ENCODE measurements at places on chromosomes 6 and 20.

DNA sequence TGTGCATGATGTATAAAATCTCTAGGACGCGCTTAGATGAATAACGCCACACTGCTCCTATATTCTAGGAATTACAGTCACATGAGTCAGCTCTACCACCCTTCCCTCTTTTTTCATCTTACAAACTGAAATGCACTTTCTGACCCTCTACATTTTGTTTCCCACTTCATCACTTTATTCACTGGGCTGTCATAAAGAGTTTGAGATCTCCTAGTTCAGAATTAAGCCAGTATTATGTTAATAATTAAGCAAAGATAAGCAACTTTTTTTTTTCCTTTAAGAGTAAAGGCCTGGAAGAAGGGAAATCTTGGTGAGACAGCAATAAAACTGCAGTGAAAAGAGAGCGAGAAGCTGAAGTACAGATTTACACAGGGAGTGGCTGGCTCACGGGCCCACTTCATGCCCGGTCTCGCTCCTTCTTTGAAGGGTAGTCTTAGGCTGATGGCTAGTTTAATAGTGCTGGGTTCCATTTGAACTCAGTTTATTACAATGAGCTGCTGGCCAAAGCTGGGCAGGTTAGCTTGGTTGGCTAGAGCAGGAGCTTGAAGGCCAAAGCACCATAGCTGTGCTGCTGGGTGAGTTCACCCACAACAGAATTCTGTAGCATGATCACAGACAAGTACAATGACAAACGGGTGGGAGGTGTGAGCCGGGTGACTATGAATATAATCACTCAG lies 110.6 kb downstream of the MAP7 start:
- DNase-seq = peak; percentile 53

- peak; percentile 52 for DNase-seq
These were observed 719 bp upstream of the EDN1 start for GRCh38 chr6:12289365-12289919.

- DNase-seq = no peak
These were observed 42.4 kb downstream of the ARHGAP18 start for GRCh38 chr6:129667621-129668020.

DNA sequence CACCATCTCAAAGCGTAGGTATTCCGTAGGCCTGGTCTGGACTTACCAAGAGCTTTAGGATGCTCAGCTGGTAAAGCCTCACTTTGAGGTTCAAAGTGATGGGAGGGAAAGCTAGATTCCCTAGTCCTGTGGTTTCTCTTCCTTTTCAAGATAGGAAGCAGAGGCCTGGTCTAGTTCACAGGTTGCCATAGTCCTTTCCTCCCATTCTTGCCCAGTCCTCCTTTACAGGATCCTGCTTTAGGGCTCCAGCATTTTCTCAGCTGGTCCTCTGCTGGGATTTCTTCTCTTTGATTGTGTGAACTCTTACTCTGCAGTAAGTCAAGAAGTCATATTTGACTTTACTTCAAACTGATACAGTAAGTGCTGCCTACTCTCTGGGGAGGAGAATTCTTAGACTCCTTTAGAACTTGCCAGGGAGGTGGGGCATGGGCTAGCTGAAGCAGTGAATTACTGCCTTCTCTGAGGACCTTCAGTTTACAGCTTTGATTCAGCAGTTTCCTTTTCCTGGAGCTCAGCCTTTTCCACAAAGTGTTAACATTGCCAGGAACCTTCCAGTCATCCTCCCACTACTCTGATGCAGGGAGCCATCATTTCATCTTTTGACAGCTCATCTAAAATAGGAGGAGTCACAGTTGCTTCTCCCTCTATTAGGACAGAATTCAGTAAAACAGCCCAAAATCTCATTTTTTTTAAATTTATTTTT lies 42.8 kb upstream of the PLCG1 start:
- no peak for DNase-seq

DNA sequence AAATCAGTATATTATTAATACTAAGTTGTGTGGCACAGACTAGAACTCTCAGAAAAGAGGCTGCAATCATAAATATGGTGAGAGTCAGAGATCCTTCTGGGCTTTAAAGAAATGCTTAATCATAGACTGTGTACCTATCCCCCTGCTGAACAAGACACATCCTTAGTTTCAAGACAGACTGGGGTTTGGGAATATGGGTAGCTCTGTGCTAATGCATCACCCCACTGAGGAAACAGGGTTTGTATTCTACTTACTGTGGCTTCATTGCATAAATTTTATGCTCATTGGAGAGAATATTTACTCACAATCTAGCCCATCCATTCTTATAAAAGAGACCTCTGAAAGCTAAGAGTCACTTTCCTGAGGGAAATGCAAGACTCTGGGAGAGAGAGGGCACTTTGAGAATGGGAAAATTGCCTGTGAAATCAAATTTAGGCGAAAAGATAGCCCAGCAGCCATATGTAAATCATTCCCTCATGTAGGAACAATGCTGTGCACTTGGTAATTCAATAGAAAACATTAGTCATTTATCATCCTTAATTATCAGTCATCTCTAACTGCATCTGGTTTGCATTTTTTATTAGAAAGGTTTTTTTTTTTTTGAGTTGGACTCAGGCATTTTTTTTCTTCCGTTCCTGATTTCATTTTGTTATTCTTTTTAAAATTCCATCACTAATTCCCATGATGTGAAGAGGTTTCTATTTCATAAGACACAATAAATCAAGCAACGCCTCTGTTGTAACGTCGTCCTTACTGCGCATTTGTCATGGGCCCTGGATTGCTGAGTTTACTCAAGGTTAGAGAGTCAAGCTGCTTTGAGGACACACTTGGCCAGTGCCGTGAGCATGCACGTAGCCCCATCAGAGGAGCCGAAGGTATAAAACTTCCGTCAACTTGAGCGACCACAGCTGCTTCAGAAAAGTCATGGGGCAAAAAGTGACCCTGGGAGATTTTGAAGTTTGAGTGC lies 91.8 kb downstream of the TRMT11 start:
- no peak for DNase-seq

DNA sequence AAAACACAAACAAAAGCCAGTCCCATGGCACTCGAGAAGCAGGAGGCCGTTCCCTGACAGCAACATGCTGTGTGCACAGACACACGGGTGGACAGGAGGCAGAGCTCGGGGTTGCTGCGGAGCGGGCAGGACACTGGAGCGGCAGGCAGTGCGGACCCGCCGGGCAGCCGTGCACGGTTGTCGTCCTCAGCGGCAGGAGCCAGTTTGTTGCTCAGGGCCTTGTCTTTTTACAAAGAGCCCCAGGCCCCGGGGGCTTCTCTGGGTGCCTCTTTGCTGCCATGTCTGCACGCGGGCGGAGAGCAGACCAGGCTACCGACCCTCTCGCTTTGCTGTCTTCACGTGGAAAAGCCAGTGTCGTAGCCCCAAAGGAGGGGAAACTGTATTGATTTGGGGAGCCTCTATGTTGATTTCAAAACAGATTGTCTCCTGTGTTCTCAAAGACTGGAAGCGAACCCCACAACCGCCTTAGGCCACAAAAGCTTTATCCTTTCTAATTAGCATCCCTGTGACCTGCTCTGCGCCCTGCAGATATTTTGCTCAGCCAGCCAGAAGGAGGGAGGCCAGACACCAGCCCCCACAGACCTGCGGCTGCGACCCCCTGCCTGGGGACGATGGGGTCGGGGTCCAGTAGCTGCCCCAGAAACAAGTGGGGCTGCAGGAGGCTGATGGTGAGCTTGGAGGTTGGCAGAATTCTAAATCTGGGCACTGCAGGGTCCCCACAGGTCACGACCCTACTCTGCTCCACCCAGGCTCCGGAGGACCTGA lies 50.2 kb downstream of the ERMARD start:
- no peak for DNase-seq

GRCh38 chr6:40743690-40744446 lies 156.7 kb upstream of the LRFN2 start:
- no peak for DNase-seq

GRCh38 chr6:139640448-139640847 lies 266.0 kb upstream of the CITED2 start:
- no peak for DNase-seq

GRCh38 chr6:100452998-100453397 lies 11.7 kb downstream of the SIM1 start:
- DNase-seq = no peak

- DNase-seq = no peak
These were observed 105.5 kb downstream of the HUS1B start for GRCh38 chr6:551405-551804.

All from RCC 7860 (cell line).